Gastroesophageal sphincter (tissue), 4 donors: ENCODE measurements at places on chromosomes 4 and X. TPM values are rescaled to one million over a fixed set of nuclear protein-coding genes. Genes with fewer than 3 reads are reported as not detected.
A peak's percentile ranks its signal among the peaks of the same experiment; 100 is the strongest.

GRCh38 chr4:88606832-88607231, 14.6 kb downstream of the HERC3 start:
- ATAC-seq, result no peak

- peak; percentile 73 for ATAC-seq
Observed at GRCh38 chrX:15564981-15565579, 35.7 kb downstream of the ACE2 start.

DNA sequence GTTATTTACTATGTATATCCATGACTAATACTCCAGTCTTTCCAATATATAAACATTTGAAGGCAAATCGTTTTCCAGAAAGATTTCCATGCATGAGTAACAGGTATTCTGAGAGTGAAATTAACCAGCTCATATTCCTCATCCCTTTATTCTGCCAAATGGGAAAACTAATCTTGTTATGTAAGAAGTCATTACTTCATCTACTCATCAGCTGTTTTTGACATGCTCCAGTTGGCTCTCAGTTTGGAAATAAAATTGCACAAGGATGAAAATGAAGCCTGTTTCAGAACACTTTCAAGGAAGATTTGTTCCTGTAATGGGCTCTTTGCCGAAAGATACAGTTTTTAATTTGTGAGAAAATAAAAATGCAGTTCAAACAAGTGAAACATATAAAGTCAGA, 121.9 kb downstream of the KCTD8 start:
- ATAC-seq, result no peak

The GRIA3 gene
- total RNA-seq, result 0.07 TPM

GRCh38 chrX:22121161-22121560, 89.0 kb downstream of the PHEX start:
- ATAC-seq, result no peak

The ATP2B3 gene
- total RNA-seq, result 0.13 TPM

The SLC10A7 gene
- 5.6 TPM for total RNA-seq

The ZBTB33 gene
- 8.1 TPM for total RNA-seq

DNA sequence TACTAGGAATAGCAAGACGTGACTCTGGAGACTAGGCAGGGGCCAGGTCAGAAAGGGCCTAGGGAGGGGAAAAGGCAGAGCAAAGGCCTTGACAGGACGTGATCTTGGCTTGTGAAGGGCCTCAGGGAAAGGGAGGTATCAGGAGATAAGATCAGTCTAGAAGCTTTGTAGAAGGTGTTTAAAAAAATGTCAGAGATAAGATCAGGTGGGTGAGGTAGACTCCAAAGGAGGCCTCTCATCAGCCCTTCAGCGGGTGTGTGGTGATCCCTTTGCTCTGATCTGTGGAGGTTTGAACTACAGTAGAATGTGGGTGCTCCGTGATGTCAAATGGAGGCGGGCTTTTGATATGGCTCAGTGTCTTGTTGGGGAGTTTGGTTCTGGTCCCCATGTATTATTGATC, 78.8 kb upstream of the PRPS1 start:
- ATAC-seq, result no peak

The WFS1 gene
- total RNA-seq, result 95.9 TPM

GRCh38 chr4:122894827-122895226, 27.6 kb downstream of the NUDT6 start:
- no peak for ATAC-seq

GRCh38 chr4:47837908-47838294, at the start of gene CORIN:
Gene CORIN (minus strand): TSS chr4:47838067. CDS start chr4:47837949, 118 bp downstream.
- ATAC-seq, result no peak

- no peak for ATAC-seq
Observed at GRCh38 chr4:162837679-162838078, 329.0 kb downstream of the NAF1 start.

GRCh38 chr4:174522183-174523024, at the start of gene HPGD:
Gene HPGD (minus strand): TSS chr4:174522488. CDS start chr4:174522451, 37 bp downstream.
- ATAC-seq, result peak; percentile 67

DNA sequence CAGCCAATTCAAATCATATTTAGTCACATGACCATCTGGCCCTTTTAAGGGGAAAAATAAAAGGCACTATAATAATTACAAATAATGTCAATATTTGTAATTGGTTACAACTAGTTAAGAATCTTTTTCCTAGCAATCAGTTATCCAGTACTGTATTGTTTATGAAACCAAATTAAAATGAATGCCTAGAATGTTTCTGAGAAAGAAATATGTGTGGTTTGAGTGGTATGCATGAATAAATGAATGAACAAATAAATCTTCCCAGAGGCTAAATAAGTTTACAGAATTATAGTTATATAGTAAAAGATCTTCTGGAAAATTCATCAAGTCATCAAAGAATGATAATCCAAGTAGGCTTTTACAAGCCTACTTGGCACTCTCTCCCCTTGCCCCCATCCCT, 55.8 kb upstream of the F8A3 start:
- ATAC-seq, result no peak

The SMARCAD1 gene
- total RNA-seq, result 12.8 TPM

- ATAC-seq, result no peak
Observed at GRCh38 chr4:139972305-139972704, 181.7 kb downstream of the MAML3 start.

- ATAC-seq, result no peak
Observed at GRCh38 chr4:174222266-174222872, 61.1 kb downstream of the FBXO8 start.

GRCh38 chr4:5979981-5980380, 38.2 kb downstream of the C4orf50 start:
- no peak for ATAC-seq
